ENCODE measurements at places on chromosomes 3 and 15. TPM values are rescaled to one million over a fixed set of nuclear protein-coding genes. Genes with fewer than 3 reads are reported as not detected.

DUOX2 gene
- not detected for polyA plus RNA-seq

COL8A1 gene
- polyA plus RNA-seq: 5.1 TPM

GRM2 gene
- 0.39 TPM for polyA plus RNA-seq

SLC27A2 gene
- polyA plus RNA-seq: not detected

ITIH1 gene
- polyA plus RNA-seq: 0.20 TPM

C2CD4B gene
- not detected for polyA plus RNA-seq

MYRIP gene
- 0.55 TPM for polyA plus RNA-seq

CNTN4 gene
- 3.9 TPM for polyA plus RNA-seq

GUCA1C gene
- not detected for polyA plus RNA-seq

MRPS25 gene
- 104 TPM for polyA plus RNA-seq
